ENCODE measurements at places on chromosomes 12 and 14.
A peak's percentile ranks its signal among the peaks of the same experiment; 100 is the strongest.

GRCh38 chr12:58803908-58804307 lies 116.4 kb downstream of the LRIG3 start:
- peak; percentile 61 for DNase-seq

GRCh38 chr12:12107678-12108077 lies 36.9 kb downstream of the BCL2L14 start:
- DNase-seq = no peak

- no peak for DNase-seq
Measured at GRCh38 chr14:34965912-34966311, 16.9 kb upstream of the SRP54 start.

DNA sequence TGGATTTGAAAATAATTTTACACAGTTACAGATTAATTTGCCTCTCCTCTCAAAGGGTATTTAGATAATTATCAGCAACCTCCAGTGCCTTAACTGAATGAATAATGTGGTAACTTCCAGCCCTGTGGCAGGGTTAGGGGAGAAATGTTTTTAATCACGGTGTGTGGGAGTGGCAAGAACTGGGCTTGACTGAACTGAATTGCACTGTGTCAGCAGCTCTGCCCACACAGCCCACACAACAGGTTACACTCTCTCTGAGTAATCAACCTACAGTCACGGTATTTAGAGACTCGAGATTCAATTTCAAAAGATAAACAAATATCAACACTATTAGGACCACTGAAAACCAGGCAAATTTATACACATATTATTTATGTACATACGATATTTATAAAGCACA lies 198.5 kb downstream of the KCNC2 start:
- DNase-seq = no peak

DNA sequence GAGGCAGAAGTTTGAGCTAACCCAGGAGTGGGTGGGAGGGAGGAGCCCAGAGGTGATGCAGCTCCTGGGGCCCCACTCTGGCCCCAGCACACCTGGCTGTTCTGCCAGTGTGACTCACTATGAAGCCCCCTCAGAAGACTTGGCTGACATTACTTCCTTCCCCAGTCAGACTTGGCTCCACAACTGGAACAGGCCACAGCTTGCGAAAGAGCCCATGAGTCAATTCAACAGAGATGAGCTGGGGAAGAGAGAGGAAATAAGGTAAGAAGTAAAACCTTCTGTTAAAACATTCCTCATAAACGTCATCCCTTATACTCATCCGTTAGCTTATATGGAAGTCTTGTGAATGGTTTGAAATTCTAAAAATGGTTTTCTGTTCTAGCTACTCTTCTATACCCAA lies 245.9 kb downstream of the ADAMTS20 start:
- DNase-seq = peak; percentile 90

Measured in HS-5 (cell line).